ENCODE measurements at places on chromosomes 6 and 20.

DNA sequence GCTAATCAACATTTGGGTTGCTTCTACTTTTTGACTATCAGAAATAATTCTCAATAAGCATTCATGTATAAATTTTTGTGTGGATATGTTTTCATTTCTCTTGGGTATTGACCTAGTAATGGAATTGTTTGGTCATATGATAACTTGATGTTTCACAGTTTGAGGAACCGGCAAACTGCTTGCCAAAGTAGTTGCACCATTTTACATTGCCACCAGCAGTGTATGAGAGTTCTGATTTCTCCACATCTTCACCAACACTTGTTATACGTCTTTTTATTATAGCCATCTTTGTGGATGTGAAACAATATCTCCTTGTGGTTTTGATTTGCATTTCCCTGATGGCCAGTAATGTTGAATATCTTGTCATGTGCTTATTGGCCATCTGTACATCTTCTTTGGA is 42.6 kb upstream of the TGM2 start:
- DNase-seq, result no peak

GRCh38 chr6:107576852-107577251 is 86.9 kb downstream of the SOBP start:
- no peak for DNase-seq

DNA sequence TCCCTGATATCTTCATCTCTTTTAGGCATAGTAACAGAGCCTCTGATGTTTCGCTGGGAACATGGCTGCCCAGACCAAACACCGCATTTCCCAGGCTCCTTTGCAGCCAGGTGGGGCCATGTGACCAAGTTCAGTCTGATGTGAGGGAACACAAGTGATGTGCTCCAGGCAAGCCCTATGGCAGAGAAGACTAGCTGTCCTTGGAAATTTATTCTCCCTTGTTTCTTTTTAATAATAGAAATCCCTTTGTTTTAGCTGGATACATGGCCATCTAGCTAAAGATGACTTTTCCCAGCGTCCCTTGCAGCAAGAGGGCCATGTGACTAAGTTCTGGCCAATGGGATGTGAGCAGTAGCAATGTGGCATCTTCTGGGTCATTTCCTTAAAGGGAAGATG is 30.8 kb downstream of the SLC2A10 start:
- DNase-seq, result peak; percentile 20

- peak; percentile 10 for DNase-seq
These were observed 7.7 kb upstream of the ZKSCAN8 start for GRCh38 chr6:28134015-28134414.

DNA sequence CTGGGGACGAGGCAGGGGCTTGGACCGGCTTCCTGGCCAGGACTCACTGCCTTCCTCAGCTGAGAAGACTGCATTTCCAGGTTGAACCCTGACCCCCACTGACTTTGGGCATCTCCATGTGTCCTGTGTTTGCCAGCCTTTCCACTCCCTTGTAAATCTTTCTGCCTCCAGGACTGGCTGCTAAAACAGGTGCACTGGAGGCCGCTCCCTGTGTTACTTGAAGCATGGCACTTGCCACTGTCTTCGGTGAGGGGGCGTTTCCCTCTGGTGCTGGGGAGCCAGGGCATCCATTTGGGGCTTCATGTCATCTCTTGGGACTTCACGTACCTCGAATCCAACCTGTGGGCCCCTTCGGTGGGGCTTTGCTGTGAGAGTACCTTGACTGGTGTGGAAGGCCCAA is 6.7 kb upstream of the RBM38 start:
- DNase-seq, result no peak

DNA sequence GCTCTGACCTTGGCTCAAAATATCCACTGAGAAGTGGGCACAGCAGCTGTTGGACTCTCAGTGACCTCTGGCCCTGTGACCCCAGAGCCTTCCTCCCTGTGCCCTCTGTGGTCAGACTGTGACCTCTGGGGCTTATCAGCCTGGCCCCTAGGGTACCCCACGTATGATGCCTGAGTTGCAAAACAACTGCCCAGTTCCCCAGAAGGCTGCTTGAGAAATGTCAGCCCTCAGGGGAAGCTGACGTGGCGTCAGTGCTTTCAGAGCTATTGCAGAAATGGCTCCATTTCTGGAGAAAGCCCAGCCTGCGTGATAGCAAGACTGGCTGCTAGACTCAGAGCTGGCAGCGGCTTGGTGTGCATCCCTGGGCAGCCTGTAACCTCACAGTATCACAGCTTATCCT is 31.5 kb upstream of the TGM2 start:
- DNase-seq, result peak; percentile 18
